ENCODE measurements at places on chromosomes 2 and 18.
A peak's percentile ranks its signal among the peaks of the same experiment; 100 is the strongest.

DNA sequence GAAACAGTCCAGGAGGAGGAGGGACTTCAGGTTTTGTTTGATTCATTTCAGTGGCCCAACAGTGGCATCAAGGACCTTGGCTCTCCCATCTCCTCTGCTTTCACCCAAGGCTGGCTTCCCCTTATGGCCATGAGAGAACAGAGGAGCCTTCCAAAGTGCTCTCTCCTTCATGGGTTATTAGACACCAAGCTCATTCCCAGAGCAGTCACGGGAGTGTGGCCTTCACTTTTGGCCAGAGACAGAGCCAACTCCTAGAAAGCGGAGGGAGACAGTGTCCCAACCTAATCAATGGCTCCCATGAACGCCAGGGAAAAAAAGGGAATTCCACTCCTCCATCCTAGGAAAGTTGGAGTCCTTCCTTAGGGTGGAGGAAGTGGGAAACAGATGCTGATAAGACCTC lies 871 bp upstream of the DUSP28 start:
- DNase-seq: peak; percentile 38

GRCh38 chr2:104852090-104852666 lies 1.7 kb upstream of the POU3F3 start:
- no peak for DNase-seq

DNA sequence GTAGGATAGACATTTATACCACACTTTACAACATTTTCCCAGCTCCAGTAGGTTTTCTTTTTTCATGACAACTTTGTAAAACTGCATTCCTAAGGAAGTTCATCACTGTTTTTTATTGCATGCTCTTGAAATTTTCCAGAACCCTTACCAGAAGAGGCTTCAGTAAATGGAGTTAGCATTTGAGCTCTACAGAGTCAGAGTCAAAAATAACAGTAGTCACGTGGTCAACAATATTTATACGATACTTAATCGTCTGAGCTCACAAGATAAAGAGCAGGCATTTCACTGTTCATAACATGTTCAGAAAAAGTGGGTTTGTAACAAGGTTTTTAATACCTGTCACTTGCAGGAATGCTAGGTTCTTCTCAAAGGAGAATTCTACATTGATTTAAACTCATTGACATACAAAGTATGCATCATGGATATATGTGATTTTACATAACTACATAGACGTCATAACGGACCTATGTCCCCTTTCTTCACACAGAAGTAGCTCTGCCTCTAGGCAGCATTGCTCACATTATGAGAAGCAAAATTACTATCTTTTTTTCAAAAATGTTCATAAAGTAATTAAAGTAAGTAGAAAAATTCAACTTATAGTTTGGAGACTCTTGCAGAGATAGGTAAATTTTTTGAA lies 187.0 kb upstream of the COL3A1 start:
- no peak for DNase-seq

DNA sequence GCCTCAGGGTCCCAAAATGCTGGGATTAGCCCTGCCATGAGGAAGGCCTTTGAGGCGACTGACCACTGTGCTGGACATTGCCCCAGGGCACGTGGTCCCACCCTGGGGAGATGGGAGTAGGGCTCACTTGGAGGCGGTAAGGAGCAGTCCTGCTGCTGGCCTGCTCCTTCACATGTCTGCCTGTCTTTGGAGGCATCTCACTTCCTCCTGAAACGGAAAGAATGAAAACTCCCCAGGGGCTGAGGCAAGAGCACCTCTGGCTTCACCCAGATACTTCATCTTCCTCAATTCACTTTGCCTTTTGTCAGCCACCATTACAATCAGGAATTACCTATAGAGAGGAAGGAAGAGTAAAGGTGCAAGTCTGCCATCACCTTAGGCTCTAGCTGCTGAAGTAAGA lies 59.9 kb upstream of the GATA6 start:
- no peak for DNase-seq

GRCh38 chr2:33498291-33498956 lies 22.0 kb downstream of the RASGRP3 start:
- DNase-seq: peak; percentile 38

GRCh38 chr2:148257276-148257675 lies 236.4 kb downstream of the MBD5 start:
- no peak for DNase-seq

- DNase-seq: peak; percentile 37
Observed at GRCh38 chr2:24456599-24457556, 34.2 kb upstream of the NCOA1 start.

DNA sequence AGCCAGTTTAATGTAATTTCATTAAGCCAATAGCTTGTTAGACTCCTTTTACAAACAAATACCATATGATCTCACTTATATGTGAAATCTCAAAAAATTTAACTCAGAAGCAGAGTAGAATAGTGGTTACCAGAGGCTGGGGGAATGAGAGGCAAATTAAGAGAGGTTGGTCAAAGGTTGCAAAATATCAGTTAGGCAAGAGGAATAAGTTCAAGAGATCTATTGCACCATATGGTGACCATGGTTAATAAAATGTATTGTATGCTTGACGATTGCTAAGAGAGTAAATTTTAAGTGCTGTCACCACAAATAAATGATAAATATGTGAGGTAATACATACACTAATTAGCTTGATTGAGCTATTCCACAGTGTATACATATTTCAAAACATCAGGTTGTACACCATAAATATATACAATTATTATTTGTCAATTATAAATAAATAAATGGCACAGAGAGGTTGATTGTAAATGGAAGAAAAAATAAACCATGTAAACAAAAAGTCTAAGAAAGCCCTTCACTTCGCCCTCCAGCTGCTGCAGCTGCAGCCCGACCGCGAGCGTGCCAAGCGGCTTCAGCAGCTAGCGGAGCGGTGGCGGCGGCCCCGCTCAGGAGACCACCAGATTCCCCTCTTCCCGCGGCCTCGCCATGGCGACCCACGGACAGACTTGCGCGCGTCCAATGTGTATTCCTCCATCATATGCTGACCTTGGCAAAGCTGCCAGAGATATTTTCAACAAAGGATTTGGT lies 23.0 kb upstream of the ACTR2 start:
- DNase-seq: no peak

DNA sequence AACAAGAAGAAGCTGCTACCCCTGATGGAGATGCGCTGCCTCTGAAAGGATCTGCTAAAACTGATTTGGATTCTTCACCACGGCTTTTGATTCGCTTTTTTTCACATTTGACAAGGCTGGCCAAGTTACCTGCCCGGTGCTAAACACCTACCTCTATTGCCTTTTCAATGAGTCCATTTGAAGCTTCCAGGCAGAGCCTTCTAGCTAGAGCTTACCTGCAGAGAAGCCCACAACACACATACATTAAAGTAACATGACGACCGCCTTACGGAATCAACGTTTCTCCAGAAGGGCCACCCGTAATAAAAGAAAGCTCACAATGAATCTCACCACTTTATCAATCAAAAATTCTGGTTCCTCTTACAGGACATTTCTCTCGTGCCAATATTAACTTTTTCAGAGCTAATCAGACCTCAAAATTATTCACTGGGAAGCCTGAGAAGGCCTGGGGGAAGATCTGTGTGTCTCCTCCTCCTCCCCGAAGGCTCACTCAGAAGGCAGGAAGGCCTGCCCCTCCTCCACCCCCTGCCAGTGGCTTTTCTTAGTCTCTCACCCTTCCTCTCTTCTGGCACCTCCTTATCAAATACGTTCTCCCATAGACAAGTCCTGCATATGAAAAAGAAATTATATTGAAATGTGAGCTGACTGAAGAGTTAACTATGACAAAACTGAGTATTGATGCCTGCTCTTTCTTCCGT lies 171.0 kb downstream of the DNER start:
- no peak for DNase-seq

DNA sequence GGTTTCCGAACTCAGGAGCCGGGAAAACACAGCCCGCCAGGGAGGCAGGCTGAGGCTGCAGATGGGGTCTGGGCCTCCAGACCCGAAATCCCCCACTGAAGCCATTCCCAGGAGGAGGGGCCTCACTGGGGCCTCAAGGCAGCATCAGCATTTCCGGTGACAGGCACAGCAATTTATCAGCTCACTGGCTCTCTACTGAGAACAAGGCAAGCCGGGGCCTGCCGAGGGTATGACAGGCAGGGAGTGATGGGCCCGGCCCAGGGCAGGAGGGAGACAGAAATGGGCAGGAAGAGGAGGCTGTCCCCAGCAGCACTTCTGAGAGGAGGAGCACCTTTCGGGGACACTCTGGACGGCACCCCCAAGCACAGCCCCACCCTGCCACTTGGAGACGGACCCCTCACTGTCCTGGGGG lies 12.5 kb downstream of the SDC1 start:
- no peak for DNase-seq

DNA sequence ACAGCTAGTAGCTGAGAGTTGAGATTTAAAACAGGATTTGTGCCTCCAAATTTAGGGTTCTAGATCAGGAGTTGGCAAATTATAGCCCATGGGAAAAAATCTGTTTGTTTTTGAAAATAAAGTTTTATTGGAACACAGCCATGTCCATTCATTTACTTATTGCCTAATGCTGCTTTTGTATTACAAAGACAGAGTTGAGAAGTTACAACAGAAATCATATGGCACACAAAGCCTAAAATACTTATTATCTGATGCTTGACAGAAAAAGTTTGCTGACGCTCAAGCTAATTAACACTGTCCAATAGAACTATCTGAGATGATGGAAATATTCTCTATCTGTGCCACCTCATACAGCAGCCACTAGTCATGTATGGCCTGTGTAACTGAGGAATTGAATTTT lies 229.1 kb upstream of the RASGRP3 start:
- no peak for DNase-seq

- DNase-seq: no peak
Observed at GRCh38 chr2:220157312-220157711, 529.9 kb downstream of the SLC4A3 start.

- peak; percentile 68 for DNase-seq
Observed at GRCh38 chr2:233867993-233868532, at the start of gene MSL3B. Gene MSL3B (minus strand): TSS chr2:233868386.

GRCh38 chr2:19576411-19576810 lies 218.0 kb upstream of the OSR1 start:
- no peak for DNase-seq

- DNase-seq: peak; percentile 0
Observed at GRCh38 chr18:69580107-69580506, 179.4 kb downstream of the DOK6 start.
